Transverse colon (tissue), 4 donors: ENCODE measurements at places on chromosomes 16 and 17.

DNA sequence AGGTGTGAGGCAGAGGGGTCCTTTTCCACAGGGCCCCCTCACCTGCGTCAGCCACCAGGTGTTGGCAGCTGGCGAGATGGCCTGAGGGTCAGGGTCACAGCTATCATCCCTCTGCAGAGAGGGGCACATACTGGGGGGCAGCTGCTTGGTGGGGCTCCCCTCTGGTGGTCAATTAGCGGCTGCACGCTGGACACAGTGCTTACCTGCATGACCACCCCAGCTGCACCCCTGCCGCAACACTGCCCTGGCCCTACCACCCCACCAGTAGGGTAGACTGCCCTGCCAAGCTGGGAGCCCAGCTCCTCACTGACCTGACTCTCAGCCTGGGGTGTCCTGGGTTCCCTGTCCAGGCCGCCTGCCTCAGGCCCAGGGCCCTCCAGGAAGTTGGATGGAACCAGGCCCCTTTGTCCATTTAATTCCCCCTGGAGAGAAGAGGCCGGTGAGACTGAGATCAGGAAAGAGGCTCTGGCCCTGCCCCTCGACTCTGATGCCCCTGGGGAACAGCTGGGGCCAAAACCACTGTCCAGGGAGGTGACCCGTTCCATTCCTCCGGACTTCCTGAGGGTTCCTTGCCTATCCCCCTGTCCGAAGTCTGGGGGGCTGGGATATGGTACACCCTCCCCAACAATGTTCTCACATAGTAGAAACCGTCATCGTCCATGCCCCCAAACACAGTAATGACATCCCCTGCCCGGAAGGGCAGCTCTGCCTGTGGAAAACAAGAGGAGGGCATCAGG lies 23.7 kb downstream of the TSPOAP1 start:
- DNase-seq: no peak

DNA sequence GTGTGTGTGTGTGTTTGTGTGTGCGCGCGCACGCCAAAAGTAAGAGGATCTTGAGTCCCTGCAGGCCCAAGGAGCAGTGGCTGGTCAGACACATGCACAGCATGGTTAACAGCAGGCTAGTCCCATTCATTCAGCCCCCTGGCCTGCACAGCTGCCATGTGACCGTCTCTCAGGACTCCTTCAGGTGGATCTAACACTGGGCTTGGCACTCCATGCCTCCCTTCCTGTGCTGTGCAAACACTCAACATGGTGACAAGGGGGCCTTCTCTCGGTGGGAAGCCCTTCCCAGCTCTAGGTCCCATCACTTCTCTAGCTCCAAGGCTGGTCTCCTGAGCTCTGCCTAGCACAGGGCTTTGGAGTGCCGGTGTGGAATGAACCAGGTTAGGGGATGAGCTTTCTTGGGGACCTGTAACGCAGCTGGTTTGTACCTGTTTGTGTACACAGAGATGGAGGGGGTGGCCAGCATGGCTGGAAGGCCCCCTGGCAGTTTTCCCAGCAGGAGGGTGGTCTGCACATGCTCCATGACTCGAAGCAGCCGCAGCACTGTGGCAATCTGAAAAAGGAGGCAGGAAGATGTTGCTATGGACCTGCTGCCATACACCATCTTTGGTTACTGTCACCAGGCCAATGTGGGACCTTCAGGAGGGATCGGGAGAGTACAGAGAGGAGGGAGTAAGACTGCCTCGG lies 69.4 kb upstream of the GCSH start:
- DNase-seq: no peak

- no peak for DNase-seq
These were observed 24.0 kb upstream of the SLFN5 start for GRCh38 chr17:35218915-35219314.

GRCh38 chr17:38918129-38918913 lies 7.1 kb upstream of the LASP1NB start:
- no peak for DNase-seq

DNA sequence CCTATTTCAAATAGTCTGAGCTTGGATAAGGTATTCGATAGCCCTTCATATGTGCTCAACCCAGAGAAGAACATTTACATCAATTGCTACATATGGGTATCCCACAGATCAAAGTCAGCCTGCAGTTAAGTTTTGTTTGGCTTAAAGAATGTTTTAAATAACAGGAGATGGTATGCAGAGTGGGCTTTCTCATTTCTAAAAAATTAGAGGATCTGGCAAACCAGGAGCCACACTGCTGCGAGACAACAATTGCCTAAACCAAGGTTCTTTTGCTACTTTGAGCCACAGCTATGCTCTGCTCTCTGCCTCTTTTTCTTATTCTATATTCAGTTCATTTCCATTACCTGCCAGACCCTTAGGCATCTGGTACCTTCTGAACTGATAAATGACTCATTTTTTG lies 30.2 kb upstream of the ARHGAP44 start:
- no peak for DNase-seq

- DNase-seq: no peak
These were observed 49.8 kb downstream of the ZCCHC14 start for GRCh38 chr16:87443016-87443415.

GRCh38 chr16:26344240-26344776 lies 652.5 kb downstream of the HS3ST4 start:
- DNase-seq: no peak

- DNase-seq: peak; percentile 46
These were observed 115.6 kb downstream of the CCDC182 start for GRCh38 chr17:57629470-57629869.

- no peak for DNase-seq
These were observed 12.3 kb upstream of the TMEM170A start for GRCh38 chr16:75476817-75477216.

- DNase-seq: peak; percentile 60
These were observed 10.0 kb downstream of the PITPNC1 start for GRCh38 chr17:67386965-67387551.

DNA sequence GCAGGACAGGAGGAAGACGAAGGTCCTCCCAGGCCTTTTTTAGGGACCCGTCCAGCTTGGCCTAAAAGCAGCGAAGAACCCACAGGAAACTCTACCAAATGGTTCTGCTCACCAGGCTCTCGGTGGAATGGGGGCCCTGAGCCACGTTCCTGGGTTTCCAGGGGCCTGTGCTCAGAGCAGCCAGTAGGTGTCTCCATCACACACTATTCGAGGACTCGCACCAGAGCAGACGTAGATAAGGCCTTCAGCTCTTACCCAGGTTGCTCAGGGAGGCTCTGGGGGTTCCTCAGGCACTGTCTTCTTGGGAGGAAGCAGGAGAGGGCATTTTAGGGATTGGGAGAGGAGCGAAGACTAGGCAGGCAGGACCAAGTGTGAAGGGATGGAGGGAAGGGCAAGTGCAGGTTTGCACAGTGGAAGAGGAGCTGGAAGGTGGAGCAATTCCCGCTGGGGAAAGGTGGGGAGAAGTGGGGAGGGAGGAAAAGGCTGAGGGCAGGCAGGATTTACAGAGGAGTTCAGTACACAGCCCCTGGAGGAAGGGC lies 157.1 kb downstream of the RGS9 start:
- peak; percentile 75 for DNase-seq

DNA sequence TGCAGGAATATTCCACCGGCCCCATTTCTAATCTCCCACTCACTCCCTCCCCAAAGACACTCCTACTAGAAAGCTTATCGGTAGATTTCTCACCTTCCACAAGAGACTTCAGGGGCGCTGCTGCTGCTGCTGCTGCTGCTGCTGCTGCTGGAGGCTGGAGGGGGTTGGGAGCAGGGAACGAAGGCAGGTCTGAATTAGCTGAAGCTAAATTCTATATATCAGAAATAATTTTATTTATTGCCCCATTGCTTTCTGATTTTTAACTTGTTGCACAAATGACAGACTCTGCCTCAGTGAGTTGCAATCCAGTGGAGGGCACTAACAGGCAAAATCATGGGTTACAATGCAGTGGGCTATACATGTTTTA lies 25.8 kb upstream of the HLF start:
- no peak for DNase-seq

DNA sequence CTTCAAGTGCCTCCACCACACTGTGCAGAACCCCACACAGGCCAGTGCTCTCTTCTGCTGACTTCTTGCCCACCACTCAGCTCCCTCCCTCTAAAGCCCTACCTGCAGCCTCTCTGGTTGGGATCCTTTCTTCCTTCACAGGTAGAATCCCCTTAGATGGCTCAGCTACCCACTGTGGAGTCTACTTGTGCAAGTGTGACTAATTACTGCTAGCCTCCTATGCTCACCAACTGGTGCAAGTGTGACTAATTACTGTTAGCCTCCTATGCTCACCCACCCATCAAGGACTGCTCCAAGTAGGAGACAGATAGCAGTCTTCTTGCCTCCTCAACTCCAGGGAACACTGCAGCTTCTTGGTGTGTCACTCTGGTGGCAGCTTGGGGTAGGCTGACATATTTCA lies 43.6 kb downstream of the TEX14 start:
- DNase-seq: no peak

GRCh38 chr17:31544186-31544585 lies 152.7 kb downstream of the RAB11FIP4 start:
- no peak for DNase-seq

- no peak for DNase-seq
These were observed 74.4 kb downstream of the PCTP start for GRCh38 chr17:55825213-55825612.

GRCh38 chr17:68771867-68772515 lies 170.8 kb upstream of the FAM20A start:
- DNase-seq: no peak

GRCh38 chr16:30017277-30017656 lies 5.7 kb upstream of the C16orf92 start:
- no peak for DNase-seq

DNA sequence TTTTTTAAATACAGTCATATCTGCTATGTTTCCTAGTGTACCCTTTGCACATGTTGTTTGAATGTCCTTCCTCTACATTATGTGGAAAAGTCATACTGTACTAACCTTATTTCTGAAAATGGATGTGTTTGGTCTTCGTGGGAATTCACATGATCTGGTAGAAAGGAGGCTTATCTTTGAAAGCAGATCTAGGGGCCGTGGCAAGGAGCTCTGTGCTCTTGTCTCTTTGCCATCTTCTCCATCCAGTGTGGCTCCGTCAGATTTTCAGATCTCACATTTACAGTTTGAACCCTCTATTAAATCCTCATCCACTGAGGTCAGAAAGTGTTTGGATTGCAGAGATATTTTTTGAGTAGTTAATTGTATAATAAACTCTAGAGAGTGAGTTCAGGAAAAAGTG lies 32.9 kb downstream of the MAP2K4 start:
- DNase-seq: no peak

GRCh38 chr16:85005285-85006069 lies 5.9 kb downstream of the ZDHHC7 start:
- DNase-seq: no peak

- DNase-seq: no peak
These were observed 16.5 kb downstream of the ANKRD11 start for GRCh38 chr16:89473791-89474414.

GRCh38 chr17:65219707-65220106 lies 82.5 kb downstream of the RGS9 start:
- DNase-seq: no peak

DNA sequence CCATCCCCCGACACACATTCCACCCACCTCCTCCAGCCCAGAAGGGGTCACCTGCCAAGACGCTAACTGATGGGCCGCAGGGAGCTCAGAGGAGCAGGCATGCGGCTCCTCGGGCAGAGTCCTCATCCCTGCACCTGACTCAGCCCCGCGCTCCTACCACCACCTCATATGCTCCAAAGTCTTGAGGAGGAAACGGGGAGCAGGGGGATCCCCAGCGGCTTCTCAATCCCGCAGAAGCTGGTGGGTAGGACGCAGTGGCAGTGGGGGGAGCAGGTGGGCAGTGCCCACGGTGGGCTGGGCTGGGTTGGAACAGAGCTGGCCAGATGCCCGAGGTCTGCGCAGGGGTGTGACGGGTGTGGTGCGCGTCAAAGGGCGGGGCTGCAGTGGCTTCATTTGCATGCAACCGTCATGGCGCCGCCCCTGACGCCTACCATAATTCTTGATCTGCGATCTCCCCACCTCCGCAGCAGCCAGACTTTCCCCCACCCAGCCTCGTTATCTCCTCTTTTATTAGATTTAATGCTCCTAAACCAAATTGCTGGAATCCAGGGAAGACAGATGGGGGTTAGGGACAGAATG lies 39.0 kb upstream of the EMP2 start:
- DNase-seq: peak; percentile 85

DNA sequence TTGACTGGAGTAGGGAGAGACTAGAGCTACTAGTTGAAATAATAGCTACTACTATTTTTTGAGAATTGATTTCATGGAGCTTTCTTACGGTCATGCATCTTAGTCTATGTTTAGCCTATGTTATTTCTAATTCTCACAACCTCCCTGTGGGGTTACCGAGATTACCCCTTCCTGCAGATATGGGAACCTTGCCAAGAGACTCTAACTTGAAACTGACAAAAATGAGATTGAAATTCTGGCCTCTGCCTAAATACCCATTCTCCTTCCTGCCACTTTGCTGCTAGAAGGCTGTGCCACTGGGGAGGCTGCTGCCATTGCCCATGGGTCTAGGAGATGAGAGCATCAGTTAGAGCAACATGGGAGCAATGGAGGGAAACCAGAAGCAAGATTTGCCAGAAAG lies 410.3 kb downstream of the CDH13 start:
- DNase-seq: no peak

- no peak for DNase-seq
These were observed 85.7 kb upstream of the HS3ST2 start for GRCh38 chr16:22728167-22728836.

- DNase-seq: no peak
These were observed 163.6 kb upstream of the C17orf78 start for GRCh38 chr17:37212179-37212578.

- DNase-seq: no peak
These were observed 114.8 kb upstream of the RBFOX1 start for GRCh38 chr16:7217797-7218196.

DNA sequence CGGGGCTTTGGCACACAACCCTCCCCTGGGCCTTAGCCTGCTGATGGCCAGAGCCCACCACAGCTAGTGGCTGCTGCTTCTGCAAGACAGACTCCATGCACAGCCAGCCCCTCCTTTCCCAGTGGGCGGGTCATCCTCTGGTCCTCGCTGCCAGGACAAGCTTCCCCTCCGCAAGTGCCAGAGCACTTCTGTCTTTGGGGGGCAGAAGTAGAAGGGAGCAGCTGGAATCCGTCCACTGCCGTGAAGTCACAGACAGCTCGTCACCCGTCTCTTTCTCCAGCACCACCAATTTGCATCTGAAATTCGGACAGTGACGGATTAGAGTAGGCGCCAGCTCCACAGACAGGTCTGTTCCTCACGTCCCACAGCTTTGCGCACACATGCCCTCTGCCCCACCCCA lies 31.3 kb upstream of the NAT9 start:
- no peak for DNase-seq

GRCh38 chr16:5932906-5933305 lies 835.3 kb upstream of the EEF2KMT start:
- DNase-seq: no peak

- peak; percentile 87 for DNase-seq
These were observed 6.9 kb upstream of the ACTG1 start for GRCh38 chr17:81519284-81520020.

GRCh38 chr17:66983414-66984021 lies 19.0 kb downstream of the CACNG4 start:
- DNase-seq: no peak
